ENCODE measurements at places on chromosomes 7 and 10.

DNA sequence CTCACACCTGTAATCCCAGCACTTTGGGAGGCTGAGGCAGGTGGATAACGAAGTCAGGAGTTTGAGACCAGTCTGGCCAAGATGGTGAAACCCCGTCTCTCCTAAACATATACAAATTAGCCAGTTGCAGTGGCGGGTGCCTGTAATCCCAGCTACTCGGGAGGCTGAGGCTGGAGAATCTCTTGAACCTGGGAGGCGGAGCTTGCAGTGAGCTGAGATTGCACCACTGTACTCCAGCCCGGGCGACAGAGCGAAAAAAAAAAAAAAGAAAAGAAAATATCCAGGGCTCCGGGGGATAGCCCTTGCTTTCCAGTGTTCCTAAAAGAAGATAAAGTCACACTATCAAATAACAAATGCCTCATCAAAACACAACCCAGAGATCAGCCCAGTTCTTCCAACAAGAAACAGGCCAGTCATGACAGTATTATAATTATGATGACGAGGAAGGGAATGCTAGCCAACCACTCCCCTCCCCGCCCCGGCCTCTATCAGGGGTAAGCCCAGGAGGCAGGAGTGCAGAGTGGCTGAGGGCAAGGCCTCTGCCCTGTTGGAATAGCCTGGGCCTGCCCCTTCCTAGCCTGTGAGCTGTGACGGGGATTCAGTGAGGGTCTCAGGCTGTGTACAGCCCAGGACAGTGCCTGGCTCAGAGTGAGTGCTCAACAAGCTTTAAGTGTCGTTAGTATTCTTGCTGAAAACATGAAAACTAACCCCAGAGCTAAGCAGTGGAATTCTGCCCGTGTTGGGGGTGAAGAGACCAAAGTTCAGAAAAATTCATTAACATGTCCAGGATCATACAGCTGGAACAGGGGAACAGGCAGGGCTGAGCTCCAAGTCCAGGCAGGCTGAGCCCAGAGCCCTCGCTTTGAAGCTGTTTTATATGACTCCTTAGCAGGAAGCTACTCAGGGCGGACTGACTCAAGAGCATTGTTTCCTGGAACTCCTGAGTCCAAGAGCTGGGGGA, 54.3 kb downstream of the FAM241B start:
- no peak for DNase-seq

GRCh38 chr7:768881-769504, 41.9 kb upstream of the PRKAR1B start:
- DNase-seq, result no peak

GRCh38 chr10:73228247-73228646, 18.8 kb downstream of the DNAJC9 start:
- no peak for DNase-seq

- no peak for DNase-seq
Observed at GRCh38 chr7:146115851-146116520, 615 bp upstream of the CNTNAP2 start.

DNA sequence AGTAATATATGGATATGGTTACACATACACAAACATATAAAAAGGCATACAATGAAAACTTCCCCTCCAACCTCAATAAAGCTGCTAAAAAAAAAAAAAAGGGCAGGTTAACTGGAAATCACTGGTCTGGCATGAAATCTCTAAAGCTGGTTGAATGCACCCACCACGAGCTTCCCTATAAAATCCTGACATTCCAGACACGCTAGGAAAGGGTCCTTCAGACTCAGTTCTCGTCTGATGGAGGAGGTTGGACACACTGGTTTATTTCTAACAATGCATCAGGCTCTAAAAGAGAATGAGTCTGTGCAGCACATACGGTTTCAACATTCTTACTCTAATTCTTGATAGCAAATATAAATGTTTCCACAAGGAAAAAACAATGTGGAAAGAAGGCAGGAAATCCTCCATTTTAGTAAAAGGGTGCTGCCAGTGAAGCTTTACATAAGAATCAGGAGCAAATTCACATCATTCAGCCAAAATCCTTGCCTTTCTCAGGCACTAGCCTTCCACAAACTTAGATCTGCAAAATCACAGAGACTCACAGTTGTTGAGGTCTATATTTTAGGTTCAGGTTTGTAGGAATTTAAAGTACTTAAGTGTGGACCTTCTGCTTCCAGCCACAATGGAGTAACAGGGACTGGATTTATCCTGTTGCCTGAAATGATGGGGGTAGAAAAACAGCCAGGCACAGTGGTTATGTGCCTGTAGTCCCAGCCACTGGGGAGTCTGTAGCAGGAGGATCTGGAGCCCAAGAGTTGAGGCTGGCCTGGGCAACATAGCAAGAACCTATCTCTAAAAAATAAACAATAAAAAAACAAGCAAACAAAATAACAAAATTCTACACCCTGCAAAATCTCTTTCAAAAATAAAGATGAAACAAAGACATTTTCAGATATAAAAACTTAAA, 73.5 kb downstream of the CYTH3 start:
- no peak for DNase-seq

DNA sequence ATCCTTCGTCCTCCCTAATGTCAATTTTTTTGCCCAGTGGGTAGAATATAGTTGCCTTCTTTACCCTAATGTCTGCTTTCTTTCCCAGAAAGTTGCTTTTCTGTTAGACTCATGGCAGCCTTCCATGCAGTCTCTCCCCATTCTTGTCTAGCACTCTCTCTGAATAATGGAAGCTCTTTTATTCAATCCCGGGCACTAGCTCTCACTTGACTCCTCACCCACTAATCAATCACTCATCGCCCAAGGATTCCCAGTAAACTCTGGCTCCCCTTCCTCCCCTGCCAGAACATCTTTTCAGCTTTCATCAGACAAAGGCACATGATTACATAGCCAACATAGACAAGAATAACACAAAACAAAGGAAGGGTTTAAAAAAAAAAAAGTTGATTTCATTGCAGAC, 100.2 kb upstream of the RELN start:
- no peak for DNase-seq

GRCh38 chr10:17585016-17585415, 32.2 kb downstream of the HACD1 start:
- DNase-seq, result no peak
